Stimulated activated CD4-positive, alpha-beta T cell treated with anti-CD3 and anti-CD28 coated beads, Interleukin-1b, Interleukin-23, amount 100 ng/mL, for 1 hour (primary cell): ENCODE measurements at places on chromosomes 12 and 14.

GRCh38 chr12:67952787-67953186 lies 36.5 kb upstream of the IFNG-AS1 start:
- DNase-seq = no peak

GRCh38 chr14:88168498-88169165 lies 154.4 kb downstream of the KCNK10 start:
- DNase-seq = no peak

GRCh38 chr12:81465191-81465590 lies 294.0 kb downstream of the PPFIA2 start:
- no peak for DNase-seq

DNA sequence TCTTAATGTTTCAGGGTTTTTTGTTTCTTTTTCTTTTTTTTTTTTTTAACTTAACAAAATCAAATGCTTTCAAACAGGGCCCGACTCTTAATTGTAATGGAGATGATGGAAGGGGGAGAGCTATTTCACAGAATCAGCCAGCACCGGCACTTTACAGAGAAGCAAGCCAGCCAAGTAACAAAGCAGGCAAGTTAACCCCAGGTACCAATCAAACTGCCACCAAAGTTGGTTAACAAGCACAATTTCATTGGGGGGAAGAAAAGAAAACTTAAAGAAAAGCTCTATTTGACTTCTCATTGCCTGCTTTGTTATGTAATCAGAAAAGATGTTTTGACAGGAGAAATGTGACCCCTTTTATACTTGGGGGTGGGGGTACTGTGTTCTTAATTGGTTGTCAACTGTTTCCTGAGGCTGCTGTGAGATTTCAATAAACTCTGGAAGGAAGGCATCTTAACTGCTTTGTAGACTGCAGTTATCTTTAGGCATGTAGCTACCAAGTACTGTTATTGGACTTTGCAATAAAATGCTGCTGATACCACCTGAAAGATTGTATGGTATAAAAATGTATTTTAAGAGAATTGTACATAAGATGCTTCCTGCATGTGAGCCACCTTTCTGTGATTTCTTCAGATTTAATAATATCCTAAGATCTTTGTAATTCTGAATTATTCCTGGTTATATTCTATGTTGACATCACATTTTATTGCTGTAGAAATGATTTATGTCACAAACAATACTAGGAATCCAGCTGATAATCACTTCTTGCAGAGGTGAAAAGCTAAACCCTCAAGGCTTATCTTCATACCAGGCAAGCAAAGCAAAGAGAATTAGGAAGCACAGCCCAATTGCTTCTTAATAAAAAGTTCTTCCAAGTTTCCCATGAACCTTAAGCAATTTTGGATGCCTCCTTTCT lies 26.9 kb downstream of the MAPKAPK5 start:
- DNase-seq = no peak

- no peak for DNase-seq
Measured at GRCh38 chr12:50081096-50081808, 3.9 kb upstream of the SMARCD1 start.

DNA sequence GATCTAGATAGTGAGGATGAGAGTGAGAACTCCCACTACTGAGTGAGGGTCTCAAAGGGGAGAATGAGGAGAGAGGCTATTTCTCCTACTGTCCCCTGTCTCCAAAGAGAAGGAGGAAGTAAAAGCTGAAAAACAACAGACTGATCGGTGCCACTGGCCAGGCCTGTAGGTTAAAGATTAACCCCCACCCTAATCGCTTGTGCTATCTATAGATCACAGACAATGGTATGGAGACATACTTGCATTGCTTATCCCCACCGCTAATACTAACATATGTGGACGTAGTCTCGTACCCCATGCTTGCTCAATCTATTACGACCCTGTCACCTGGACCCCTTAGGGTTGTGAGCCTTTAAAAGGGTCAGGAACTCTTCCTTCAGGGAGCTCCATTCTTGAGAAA lies 777.9 kb upstream of the TMEM132C start:
- DNase-seq = no peak

GRCh38 chr12:75322464-75322863 lies 7.7 kb downstream of the CAPS2 start:
- DNase-seq = no peak

- no peak for DNase-seq
Measured at GRCh38 chr14:96582411-96582961, 80.3 kb downstream of the PAPOLA start.

- no peak for DNase-seq
Measured at GRCh38 chr14:102930753-102931579, 8.5 kb downstream of the AMN start.

GRCh38 chr12:26338586-26339572 lies 143.5 kb downstream of the SSPN start:
- DNase-seq = no peak

DNA sequence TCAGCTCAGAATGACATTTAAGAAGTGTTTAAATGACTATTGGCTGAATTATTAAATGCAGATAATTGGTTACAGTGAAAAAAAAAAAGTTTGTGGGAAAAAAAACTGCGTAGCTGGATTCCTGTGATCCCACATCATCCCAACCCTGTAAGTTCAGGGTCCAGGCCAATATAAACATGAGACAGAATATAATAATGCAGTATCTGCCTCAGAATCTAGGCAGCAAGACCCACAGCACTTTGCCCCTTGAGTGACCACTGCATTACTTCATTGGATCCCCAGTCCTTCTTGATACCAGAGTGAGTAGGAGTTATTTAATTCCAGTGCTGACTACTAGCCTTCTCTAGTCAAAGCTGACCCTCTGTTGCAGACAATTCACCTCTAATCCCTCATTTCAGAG lies 272.6 kb downstream of the CCER1 start:
- no peak for DNase-seq
